ENCODE measurements at places on chromosomes 12 and 14.

DNA sequence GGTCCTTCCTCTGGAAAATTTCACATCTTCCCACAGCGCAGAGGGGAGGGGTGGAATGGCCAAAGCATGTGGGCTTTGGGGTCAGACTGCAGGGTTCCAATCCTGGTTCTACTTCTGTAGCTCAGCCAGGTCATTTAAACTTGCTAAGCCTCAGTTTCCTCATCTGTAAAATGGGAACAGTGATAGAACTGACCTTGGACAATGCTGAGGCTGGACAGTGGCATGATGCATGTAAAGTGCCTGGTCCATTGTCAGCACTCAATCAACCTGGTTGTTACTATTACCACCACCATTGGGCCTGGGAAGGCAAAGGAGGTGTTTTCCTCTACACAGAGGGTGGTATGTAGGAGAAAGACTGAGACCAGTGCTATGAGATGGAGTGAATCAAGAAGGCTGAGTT lies 162.8 kb downstream of the VRK1 start:
- DNase-seq = no peak

DNA sequence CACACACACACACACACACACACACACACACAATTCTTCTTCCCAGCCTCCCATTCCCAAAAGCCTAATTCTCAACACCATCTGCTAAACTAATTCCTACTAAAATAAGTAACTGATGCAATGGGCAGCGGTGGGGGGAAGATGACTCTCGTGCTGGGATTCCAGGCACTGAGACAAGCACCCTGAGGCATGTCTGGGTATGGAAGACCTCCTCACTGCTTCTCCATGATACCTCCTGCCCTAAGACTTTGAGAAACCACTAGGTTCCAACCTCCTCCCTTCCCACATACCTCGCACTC lies 789 bp upstream of the VWF start:
- DNase-seq = peak; percentile 25

- peak; percentile 66 for DNase-seq
Measured at GRCh38 chr14:74516451-74517160, 23.0 kb downstream of the ISCA2 start.

DNA sequence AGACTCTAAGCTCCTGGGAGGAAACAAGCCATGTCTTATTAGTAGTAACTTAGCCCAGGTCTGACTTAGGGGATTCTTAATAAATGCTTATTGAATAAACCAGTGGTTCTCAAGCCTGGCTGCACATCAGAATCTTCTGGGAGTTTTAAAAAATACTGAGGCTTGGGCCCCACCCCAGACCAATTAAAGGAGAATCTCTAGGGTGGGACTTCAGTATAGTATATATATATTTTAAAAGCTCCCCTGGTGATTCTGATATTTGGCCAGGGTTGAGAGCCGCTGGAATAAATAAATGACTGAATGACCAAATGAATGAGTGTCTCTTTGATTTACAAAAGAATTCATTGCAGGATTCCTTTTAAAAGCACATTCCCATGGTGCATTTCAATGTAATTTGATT lies 151.5 kb upstream of the GSC start:
- DNase-seq = no peak

GRCh38 chr12:62916632-62917425 lies 18.1 kb downstream of the PPM1H start:
- no peak for DNase-seq

- DNase-seq = no peak
Measured at GRCh38 chr12:92143258-92143657, 2.4 kb downstream of the BTG1 start.

DNA sequence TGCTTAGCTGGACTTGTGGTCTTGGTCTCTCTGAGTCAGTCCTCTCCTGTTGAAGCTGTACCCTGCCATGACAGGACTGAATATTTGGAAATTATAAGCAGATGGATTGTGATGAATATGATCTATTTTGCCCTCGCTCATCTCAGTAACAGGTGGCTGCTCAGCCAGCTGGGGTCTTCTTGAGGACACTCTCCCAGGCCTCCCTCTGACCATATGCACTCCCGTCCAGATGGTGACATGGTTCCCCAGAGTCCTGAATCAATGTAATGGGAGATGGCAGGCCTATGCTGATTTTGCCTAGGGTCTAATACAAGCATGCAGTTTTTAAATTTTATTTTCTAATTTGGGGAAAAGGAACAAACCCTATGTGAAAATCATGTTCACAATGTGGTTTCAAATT lies 63.1 kb upstream of the TRHDE start:
- DNase-seq = no peak

GRCh38 chr12:124543590-124544310 lies 23.7 kb downstream of the NCOR2 start:
- no peak for DNase-seq

- DNase-seq = no peak
Measured at GRCh38 chr14:49977126-49977841, 84.4 kb downstream of the ARF6 start.

GRCh38 chr12:115230606-115231005 lies 546.6 kb upstream of the TBX3 start:
- DNase-seq = no peak

DNA sequence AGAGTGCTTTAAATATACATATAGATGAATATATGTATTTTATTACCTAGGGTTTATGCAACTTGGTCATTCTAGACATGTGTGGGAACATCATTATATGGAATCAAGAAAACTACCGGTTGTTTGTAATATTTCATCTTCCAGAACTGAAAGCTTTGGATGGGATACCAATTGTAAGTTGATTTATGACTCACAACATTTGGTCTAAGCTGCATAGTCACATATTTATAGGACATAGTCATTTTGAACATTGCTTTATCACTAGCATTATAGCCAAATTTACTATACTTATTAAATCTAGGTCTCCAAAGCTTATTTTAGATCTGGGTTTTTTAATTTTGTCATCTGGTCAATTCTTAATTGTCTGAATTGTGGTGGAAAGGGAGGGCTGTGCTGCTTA lies 83.7 kb upstream of the PCNX4 start:
- DNase-seq = peak; percentile 1

- no peak for DNase-seq
Measured at GRCh38 chr12:81440001-81440400, 319.1 kb downstream of the PPFIA2 start.

GRCh38 chr12:45368841-45369489 lies 153.1 kb downstream of the ANO6 start:
- DNase-seq = peak; percentile 81

DNA sequence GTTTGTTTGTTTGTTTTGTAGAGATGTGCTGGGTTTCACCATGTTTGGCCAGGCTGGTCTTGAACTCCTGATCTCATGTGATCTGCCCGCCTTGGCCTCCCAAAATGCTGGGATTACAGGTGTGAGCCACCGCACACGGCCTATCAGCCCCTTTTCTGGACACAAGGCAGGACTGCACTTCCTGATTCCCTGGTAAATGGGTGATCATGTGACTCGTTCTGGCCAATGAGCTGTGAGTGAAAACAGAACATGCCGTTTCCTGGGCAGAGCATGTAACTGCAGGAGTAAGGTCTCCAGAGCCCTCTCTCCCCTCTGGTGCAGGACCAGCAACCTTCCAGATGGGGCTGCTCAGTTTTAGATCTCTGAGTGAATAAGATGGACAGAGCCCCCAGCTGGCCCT lies 92.7 kb downstream of the ITPK1 start:
- DNase-seq = peak; percentile 31

DNA sequence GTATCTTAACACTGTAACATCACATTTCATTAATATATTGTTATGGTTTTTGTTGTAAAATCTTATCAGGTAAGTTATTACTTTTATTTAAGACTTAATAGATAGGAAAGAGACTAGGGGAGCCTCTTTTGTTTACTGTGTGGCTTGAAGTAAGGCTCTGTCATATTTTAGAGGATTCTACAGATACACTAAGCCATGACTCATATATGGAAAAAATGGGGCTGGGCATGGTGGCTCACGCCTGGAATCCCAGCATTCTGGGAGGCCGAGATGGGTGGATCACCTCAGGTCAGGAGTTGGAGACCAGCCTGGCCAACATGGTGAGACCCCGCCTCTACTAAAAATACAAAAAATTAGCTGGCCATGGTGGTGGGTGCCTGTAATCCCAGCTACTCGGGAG lies 23.6 kb upstream of the NPFF start:
- peak; percentile 74 for DNase-seq

GRCh38 chr14:67371247-67372148 lies 11.4 kb downstream of the EIF2S1 start:
- DNase-seq = no peak

DNA sequence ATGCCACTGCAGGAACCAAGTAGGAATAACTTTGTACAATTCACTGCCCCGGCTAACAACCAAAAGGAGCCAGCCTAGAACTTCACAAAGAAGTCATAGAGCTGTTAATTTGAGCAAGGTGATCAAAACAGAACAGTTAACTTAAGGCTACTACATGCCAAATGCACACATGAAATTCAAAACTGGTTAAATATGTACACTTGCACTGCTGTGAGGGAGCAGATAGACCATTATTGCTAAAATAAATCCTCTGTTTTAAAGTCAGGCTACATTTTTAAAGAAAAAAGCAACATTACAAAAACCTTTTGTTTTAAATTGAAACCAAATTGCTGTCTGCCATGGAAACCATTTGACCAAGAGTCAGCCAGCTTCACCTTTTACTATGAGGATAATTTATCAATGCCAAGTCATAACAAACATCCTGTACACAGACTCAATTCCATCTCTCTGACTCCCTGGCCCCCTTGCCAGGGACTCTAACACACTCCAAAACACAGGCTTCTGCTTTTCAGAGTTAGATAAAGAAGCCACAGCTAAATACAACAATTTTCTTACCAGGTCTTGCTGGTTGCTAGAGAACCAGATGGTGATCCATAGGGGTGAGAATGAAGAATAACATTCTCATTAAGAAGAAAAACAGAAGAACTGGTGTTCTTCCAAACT lies 84.0 kb downstream of the LRP6 start:
- peak; percentile 47 for DNase-seq

- DNase-seq = peak; percentile 23
Measured at GRCh38 chr12:54033980-54034784, 1.3 kb downstream of the HOXC5 start.

DNA sequence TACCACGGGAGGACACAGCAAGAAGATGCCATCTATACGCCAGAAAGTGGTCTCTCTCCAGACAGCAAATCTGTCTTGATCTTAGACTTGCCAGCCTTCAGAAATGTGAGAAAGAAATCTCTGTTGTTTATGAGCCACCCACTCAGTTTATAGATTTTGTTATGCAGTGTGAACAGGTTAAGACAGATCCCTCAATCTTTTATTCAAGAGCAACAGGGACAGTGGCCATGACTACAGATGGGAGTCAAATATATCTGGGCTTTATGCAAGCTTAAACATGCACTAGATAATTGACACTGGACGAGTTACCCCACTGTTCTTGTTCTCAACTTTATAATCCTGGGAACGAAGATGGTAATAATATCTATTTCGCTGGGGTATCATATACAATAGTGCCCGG lies 288.7 kb downstream of the RPAP3 start:
- no peak for DNase-seq

- no peak for DNase-seq
Measured at GRCh38 chr14:71694591-71695530, 237.4 kb upstream of the RGS6 start.

DNA sequence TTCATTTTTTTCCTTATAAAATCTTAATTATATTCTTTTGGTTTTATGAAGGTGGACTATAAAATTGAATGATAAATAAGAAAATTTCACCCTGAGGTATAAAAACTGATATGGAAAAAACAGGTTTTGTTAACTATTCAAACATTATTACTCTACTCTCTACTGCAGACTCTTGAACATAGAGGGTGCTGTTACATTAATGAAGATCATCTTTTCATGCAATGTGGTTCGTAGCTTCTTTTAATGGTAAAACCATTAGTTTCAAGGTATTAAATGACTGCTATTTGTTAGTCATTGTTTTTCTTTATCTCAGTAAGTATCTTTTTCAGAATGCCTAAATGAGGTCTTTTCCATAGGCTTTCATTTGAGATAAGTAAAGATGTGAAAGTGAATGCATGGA lies 510.4 kb downstream of the SLC16A7 start:
- peak; percentile 48 for DNase-seq

DNA sequence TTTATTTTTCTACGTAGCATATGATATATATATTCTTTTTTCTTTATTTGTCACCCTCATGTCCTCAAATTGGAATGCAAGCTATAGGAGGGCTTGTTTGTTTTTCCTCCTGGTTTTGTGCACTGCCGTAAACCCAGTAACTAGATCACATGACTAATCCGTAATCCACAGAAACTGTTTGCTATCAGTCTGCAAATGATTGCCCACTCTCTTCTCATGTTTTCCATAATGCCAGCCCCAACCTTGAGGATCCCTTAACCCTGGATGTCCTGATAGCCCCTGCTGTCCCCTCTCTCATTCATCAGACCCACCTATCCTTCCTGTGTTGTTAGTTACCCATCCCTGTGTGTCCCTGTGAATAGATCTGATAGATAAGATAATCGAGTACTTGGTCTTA lies 94.0 kb downstream of the TSPAN9 start:
- DNase-seq = no peak

GRCh38 chr14:77923131-77923936 lies 123.4 kb downstream of the ADCK1 start:
- no peak for DNase-seq

- DNase-seq = no peak
Measured at GRCh38 chr14:50371546-50371945, 25.1 kb downstream of the CDKL1 start.

GRCh38 chr12:109946505-109946904 lies 46.4 kb downstream of the TCHP start:
- DNase-seq = peak; percentile 62

GRCh38 chr14:64653900-64654245 lies 50.4 kb upstream of the PLEKHG3 start:
- no peak for DNase-seq

DNA sequence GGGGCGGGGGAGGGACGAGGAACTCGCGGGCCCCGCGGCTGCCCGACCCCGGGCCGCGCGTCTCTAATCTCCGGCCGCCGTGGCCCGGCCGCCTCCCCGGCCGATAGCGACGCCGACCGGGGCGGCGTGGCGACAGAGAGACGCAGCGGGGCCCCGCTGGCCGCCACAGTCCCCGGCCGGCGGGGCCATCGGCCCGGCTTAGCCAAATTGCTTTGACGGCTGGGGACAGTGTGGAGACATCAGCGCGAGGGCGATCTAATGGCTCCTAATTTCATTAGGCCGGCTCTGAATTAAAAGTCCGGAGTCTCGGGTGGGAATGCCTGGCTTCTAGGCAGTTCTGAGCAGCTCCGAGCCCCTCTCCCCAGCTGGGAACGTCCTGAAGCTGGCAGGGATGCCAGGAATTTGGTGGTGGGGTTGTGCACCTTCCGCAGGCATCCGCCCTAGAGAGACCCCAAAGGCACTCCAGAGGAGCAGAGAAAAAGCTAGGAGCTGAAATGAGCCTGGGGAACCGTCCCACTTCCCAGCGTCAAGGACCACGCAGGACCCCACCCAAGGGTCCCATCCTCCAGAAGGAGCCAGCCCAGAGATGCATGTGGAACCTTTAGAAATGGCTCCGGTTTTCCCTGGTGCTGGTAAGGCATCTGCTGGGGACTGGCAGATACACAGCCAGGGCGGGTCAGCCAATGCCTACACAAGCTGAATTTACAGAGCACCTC lies 9.6 kb downstream of the TBX5 start:
- DNase-seq = peak; percentile 76

DNA sequence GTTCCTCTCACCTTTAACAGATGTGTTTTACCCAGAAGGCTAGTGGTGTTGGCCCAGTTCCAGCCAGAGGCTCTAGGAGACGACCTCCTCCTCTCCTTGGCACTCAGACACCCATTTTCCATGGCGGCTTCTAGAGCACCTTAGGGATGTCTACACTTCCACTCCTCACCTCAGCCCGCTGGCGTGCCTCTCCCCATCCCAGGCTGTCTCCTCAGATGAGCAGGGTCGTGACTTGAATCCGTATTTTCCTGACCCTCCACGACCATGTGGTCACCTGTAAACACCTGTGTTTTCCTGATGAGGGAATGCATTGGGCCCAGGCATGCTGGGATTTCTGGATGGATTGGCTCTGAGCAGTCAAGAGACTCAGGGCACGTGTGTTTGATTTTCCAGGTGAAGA lies 21.8 kb upstream of the RIN3 start:
- no peak for DNase-seq
